Stimulated activated CD4-positive, alpha-beta T cell treated with anti-CD3 and anti-CD28 coated beads, TNF-alpha, amount 100 ng/mL, for 24 hours (primary cell): ENCODE measurements at places on chromosomes 4 and X.

DNA sequence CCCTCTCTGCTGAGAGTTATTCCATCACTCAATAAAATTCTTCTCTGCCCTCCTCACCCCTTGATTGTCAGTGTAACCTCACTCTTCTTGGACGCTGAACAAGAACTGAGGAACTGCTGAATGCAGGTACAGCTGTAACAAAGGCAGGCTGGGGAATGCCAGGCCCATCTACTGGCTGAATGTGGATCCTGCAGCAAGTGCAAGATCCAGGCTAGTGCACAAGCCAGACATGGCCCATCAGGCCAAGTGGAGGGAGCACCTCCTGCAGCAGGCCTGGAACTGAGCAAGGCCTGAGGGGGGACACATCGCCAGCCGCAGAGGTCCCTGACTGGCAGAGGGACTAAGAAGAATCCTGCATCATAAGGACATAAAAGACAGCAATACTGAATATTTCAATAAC is 411.8 kb upstream of the PCDH10 start:
- DNase-seq, result no peak

GRCh38 chr4:175092114-175092513 is 174.0 kb downstream of the ADAM29 start:
- DNase-seq, result no peak

- DNase-seq, result no peak
Observed at GRCh38 chr4:109994415-109994827, 81.7 kb downstream of the EGF start.

DNA sequence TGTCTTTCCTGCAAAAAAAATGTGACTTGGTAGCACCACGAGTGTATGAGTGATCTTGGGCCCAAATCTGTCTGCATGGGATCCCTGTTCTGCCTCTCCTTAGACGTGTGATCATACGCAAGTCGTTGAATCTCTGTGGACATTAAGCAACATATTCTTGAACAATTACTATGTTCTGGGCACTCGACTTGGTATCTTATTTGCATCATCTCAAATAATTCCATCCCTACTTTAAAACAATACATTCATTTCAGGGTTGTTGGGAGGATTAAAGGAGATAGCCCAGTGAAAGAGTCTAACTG is 145.4 kb upstream of the CPEB2 start:
- no peak for DNase-seq

GRCh38 chrX:26915064-26915463 is 548.1 kb downstream of the PPP4R3C start:
- no peak for DNase-seq

- no peak for DNase-seq
Observed at GRCh38 chr4:95728145-95728544, 111.7 kb upstream of the PDHA2 start.

- no peak for DNase-seq
Observed at GRCh38 chr4:150080875-150081274, 2.6 kb downstream of the DCLK2 start.

- no peak for DNase-seq
Observed at GRCh38 chr4:161936625-161937550, 226.9 kb downstream of the FSTL5 start.

DNA sequence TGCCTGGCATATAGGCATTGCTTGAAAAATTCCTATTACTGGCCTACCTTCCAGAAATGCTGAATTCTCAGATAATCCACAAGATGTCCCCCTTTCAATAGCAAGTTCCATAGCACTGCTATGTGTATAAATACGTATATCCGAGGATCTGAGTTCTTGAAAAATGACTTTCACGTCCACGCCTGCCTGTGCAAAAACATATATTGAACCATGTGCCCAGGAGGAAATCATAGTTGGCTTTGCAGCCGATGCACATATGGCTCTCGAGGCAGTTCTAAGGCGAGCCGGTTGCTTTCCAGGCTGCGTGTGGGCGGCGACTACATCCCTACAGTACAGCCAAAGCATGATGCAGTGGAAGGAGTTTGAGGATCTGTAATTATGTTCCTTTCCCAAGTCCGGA is 55.4 kb upstream of the ESX1 start:
- no peak for DNase-seq

GRCh38 chrX:39895218-39896110 is 202.3 kb downstream of the BCOR start:
- no peak for DNase-seq

GRCh38 chr4:155624478-155624877 is 42.2 kb upstream of the GUCY1A1 start:
- DNase-seq, result no peak

DNA sequence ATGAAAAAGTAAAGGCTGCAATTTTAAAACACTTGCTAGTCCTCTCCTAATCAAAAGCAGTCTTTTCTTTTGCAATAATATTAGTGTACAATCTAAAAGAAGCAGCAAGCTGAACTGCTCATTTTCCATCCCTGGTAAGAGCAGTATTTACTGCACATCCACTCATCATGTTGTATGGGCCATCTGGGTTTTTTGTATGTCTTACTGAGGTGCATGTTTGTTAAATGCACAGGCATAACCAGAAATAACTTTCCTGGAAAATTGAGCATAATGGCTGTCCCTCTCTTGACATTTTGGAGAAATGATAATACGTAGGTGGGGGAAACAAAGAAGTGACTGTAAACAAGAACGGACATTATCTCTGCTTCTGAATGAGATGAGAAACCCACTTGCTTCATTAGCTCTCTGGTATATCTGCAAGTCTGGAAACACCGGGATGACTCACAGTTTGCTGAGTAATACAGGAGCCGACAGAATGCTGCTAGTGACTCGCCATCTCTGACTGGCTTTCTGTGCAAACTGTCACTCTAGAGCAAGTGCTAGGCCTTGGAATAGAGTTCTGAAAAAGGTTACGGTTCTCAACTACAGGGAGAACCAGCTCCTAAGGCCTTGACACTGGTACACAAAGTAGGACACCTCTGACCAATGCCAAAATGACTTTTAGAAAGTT is 85.7 kb upstream of the MTM1 start:
- DNase-seq, result peak; percentile 37

GRCh38 chr4:1652088-1652487 is 32.0 kb downstream of the FAM53A start:
- no peak for DNase-seq

DNA sequence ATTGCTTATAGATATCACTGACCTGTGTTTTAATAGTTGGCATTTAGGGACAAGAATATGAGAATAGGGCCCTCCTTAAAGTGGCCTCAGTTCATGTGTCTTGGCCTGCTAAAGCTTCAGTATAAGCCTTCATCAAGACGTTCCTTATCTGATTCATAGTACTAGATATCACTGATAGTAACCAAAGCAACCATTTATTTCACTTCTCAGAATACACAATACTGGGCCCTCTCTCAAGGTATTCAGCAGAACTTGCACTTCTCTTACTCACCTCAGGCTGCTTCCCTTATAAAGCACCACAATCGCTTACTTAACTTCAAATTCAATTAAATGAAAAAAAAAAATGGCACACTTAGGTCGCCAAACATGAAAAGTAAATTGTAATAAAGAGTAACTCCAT is 259.4 kb upstream of the PCDH7 start:
- DNase-seq, result no peak

GRCh38 chr4:184427093-184427492 is 47.3 kb downstream of the IRF2 start:
- no peak for DNase-seq

- DNase-seq, result no peak
Observed at GRCh38 chr4:22842360-22843018, 149.8 kb downstream of the GBA3 start.

- DNase-seq, result peak; percentile 76
Observed at GRCh38 chr4:742742-743311, 37.2 kb downstream of the PCGF3 start.

DNA sequence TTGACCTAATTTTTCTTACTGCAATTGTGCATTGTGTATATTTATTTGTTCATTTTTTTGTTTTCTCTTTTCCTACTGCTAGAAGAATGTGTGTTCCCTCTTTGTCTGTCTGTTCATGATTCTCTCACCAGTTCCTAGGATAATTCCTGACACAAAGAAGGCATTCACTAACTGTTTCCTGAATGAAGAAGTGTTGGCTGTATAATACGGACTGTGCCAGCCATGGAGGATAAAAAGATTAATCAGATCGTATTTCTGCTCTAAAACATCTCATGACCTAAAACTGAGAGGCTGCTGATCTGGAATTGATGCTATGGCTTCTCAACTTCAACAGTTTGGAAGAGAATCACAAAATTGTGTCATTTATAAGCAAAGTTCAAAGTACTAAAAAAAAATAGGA is 563.1 kb upstream of the FRG1 start:
- no peak for DNase-seq

DNA sequence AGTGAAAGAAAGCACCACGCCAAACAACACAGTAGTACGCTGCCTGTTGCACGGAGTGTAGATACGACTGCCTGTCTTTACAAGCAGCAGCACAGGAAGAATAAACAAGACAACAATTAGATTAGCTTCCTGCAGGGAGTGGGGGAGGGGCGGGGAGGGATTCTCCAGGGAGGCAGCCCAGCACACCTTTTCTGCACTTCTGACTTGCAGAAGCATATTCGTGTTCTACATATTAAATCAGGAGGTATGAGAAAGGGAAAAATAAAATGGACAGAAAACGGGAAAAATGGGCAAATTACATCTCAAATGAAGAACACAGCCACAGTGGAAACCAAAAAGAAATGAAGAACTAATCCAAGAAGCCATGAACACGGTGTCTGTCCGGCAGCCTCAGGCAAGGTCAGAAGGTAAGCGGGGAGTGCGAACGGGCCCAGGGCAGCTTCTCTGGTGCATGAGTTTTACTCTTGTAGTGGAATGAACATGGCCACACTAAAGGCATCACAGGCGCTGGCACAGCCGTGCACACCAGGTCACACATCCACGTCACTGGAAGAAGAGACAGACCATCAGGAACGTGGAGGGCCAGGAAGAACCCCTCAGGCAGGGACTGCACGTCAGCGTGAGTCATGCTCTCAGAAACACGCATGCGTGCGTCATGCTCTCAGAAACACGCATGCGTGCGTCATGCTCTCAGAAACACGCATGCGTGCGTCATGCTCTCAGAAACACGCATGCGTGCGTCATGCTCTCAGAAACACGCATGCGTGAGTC is 20.1 kb upstream of the ADRA2C start:
- DNase-seq, result no peak

DNA sequence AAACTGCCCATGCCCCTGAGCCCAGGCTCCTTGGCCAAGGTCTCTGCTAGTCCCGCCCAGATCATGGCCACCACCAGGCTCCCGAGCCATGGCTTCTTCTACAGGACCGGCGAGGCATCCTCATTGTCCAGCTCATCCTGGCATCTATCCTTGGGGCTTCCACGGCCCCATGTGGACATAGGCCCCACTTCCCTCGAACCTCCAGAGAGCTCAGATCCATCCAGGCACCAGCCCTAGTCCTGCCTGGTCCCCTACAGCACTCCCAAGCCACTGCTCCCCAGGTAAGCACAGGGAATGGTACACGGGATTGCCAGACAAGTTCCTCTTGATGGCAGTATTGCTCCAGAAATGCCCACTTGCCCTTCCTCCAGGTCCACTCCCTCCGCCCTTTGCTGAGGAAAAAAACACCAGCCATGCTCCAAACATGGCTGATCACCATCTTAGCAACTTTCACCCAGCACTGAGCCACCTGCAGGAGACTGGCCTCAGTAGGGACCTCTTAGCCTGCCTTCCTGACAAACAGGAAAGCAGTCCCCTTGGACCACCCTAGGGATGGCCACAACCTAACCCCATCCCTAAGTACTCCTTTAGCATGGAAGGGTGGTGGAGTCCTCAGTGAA is 272.1 kb upstream of the AGTR2 start:
- no peak for DNase-seq

- no peak for DNase-seq
Observed at GRCh38 chr4:115292320-115293092, 179.1 kb upstream of the NDST4 start.

DNA sequence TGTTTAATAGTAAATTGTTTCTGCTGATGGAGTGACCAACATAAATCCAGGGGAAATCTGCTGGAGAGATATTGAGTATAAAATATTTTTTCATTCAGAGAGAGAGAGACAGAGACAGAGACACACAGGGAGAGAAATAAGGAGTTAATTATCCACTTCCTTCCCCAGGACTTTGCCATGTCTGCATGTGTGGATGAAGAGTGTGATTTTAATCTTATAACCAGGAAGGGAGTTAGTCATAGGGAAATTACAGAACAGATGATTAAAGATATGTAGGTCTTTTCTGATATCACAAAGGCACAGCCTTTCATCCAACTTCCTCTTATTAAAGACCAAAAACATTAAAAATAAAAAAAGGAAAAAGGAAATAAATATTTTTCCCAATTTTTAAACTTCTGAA is 526.3 kb downstream of the SPRY1 start:
- no peak for DNase-seq

DNA sequence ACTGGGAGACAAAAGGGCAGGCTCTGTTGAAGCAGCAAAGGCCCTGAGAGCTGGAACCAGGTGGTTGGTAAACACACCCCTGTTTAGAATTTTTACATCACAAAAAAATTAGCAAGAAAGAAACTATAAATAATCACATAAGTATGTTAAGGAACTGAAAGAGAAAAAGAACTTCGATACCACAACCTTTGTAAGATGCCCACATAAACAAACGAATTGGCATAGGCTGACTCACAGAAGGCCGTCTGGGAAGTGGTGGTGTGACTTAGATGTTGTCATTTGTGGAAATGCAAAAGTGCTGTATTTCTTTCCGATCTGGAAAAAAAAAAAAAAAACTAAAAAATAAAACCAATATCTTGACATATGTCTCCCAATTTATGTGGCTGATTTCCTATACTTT is 235.1 kb downstream of the USP46 start:
- no peak for DNase-seq

DNA sequence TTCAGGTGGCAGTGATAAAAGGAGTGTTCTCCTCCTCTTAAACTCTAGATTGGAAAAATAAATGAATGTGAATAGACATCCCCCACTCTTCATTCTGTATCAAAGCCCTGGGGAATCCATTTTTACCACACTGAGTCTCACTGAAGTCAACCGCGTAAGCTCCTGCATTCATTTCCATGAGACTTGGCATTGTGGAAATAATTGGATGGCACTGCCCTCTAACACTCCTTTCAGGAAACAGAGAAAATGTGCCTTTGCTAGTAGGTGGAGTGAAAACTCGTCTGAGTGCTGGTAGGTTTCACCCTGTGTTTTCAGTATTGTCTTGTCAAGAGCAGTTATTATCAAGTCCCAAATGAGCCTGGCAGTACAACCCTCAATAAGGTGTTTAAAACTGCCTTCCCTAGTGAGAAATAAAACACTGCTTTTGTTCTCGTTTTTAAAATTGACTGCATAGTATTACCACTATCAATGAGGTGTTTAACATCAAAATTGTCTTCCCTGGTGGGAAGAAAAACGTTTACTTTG is 9.7 kb upstream of the CDKN2AIP start:
- DNase-seq, result no peak
